Germinal center (tissue), 1 donor: ENCODE measurements at places on chromosomes 4 and X.

DNA sequence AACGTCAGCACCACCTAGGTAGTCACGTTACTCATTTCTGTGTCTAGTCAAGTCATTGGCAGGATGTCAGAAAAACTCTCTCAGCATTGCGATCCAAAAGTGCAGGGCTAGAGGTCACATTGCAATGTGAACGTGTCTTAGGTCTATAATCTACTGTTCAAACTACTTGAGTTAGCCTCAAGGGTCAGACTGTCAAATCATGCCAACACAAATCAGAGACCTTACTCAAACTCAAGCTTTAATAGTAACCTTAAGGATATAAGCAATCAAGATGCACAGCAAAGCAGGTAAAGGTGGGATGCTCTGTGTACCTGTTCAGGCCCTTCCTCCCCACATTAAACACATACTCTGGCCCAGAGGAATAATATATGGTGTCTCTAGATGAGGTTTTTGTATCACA, 114.4 kb upstream of the NOCT start:
- DNase-seq = no peak

- no peak for DNase-seq
Measured at GRCh38 chr4:25033526-25033925, 2.8 kb upstream of the LGI2 start.

- no peak for DNase-seq
Measured at GRCh38 chrX:44431194-44431593, 87.7 kb upstream of the EFHC2 start.

DNA sequence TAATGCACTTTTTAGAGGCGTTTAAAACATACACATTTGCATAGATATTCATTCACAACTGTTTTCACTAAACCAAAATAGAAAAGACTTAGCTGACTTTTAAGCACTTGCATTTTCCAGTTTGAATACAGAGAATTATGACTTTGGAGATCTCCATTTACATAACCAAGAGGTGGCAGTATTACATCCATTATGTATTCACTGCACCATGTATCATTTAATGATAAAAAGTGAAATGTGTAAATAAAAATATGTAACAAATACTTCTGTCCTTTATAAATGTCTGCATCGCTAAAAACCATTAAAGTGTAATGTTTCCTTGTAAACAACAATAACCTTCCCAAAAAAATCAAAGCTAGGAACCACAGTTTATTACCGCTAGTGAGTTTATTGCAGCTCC, 413.2 kb downstream of the FGF13 start:
- no peak for DNase-seq

DNA sequence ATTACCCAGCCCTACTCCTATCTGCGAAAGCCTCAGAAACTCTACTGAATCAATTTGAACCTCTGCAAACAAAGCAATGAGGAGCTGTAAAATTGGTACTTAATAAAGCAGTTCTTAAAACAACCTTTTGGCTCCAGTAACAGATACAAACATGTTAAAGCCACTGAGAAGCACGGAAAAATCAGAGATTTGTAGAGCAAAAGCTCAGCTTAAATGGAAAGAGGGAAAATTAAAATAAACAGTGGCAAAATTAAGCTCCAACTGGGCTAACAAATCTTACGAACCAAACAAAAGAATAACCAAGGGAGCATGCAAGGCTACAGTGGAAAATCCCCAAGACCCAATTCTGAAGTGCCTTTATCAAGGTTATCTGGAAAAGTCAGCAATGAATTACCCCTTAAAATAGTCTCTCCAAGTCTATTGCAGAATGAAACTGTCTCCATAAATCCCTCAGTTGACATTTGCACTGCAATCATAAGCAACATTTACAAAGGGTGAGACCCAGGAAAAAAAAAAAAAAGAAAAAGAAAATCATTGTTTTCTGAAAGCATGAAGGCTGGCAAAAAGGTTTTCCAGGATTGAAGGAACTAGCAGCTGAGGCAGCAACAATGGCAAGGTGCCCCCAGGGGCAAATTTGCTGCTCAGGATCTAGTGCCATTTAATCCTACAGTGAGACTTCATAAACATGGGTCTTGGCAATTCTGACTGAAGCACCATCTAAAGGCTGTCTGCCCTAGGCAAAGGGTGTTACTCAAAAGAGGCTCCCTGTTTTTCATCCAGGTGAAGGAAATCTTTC, 40.1 kb downstream of the USP46 start:
- no peak for DNase-seq

DNA sequence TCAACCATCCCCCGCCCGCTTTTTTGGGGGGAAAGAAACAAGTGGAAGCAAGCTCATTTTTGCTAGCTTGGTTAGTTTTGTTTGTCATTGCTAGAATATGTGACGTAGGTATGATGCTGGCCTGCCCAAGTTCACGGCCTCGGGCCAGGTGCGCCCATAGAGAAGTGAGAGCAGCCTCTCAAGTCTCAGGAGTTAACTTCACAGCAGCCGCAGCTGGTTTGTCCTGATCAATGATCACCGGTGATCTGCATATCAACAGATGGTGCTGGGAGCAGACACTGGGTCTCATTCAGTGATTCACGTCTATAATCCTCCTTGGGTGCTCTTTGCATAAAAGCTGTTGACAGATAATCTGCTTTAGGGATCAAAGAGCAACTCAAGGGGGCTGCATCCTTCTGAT, 50.1 kb downstream of the ENPP6 start:
- no peak for DNase-seq

GRCh38 chr4:140106289-140106844, 47.6 kb downstream of the MAML3 start:
- no peak for DNase-seq

GRCh38 chr4:120446051-120446567, 379.5 kb upstream of the MAD2L1 start:
- no peak for DNase-seq

DNA sequence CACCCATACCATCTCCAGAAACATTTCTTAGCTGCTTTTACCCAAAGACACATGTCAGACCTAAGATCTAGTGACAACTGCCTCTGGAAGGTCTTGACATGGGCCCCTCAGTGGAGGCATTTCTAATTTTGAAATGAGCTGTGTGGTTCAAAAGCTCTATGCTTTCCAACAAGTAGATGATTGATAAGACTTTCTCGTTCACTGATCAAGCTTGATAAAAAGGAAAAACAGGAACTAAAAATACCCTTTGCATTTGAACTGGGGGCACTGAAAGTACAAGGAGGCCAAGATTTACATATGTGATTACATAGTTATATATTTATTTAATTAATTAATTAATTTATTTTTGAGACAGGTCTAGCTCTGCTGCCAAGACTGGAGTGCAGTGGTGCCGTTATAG, 61.3 kb upstream of the SCOC start:
- DNase-seq = no peak

DNA sequence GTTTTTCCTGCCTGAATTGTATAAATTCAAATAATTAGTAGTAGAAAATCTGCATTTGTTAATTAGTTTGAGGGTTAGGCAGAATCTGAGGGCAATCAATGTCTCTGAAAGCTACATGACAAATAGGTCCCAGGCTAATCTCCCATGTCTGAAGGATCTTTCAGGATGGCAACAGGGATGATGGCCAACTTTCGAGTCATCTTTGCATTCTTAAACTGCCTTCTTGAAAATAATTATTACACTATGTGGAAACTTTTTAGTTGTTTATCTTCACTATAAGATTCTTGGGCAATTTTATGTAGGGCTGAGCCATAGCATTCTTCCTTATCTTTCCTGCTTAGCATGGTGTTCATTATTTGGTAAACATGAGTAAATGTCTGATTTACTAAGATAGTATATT, 490.3 kb upstream of the EPHA5 start:
- no peak for DNase-seq
